ENCODE measurements at places on chromosomes 6 and 20. TPM values are rescaled to one million over a fixed set of nuclear protein-coding genes. Genes with fewer than 3 reads are reported as not detected.

Gene TBXT
- not detected for total RNA-seq

Gene TMEM170B
- 1.9 TPM for total RNA-seq

Gene VWA7
- 1.7 TPM for total RNA-seq

Gene PDE10A
- total RNA-seq: not detected

Gene BLCAP
- 81.7 TPM for total RNA-seq

Gene ELOVL2
- total RNA-seq: not detected

Gene SLC22A2
- not detected for total RNA-seq

Measured in CD4-positive, alpha-beta memory T cell (primary cell).